ENCODE measurements at places on chromosomes 1 and 21.

- DNase-seq: no peak
These were observed 353.7 kb upstream of the ESRRG start for GRCh38 chr1:217076902-217077301.

- no peak for DNase-seq
These were observed 30.2 kb upstream of the DDX59 start for GRCh38 chr1:200699871-200700270.

DNA sequence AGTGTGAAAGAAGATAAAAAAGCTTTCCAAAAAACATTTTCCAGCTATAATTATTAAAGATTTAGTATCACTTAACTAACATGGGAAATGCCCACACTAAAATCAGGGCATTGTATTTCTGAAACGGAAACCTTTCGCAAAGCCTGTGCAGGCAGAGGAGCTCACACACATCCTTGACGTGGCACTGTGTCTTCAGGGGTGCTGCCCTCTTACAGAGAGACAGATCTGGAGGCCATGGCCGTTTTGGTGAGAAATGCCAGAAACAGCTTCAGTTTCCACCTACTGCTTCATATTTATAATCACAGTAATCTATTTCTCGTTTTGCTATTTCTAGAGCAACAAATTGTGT lies 26.7 kb downstream of the ATP1B1 start:
- DNase-seq: no peak

DNA sequence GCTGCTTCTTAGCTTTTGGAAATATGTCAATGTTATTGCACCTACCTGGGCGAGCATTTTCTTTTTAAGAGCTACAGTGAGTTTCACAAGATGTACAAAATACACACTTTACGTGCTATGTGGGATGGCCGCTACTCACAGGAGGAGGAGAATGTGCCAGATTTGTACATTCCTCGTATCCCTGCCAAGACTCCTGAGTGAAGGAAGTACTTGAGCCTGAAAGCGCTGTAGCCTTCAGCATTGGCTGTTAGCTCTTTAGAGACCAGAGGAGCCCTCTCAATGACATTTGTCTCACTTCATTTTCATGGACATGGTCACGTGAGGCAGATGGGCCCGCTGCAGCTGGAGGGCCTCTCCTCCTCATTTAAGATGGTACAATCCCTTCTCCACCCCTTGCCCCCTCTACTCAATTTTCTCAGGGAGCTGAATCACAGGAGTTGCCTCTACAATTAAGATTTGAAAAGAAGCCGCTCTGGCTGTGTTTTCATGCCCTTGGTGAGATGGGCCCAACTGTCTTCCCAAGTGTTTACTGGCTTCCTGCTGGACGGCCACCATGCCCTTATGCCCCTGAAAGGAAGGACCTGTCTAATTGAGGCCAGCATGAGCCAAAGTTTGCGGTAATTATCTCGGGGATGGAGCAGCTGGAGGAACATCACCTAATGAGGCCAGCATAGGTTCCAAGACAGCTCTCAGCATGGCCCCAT lies 442.6 kb downstream of the PRDM2 start:
- DNase-seq: no peak

DNA sequence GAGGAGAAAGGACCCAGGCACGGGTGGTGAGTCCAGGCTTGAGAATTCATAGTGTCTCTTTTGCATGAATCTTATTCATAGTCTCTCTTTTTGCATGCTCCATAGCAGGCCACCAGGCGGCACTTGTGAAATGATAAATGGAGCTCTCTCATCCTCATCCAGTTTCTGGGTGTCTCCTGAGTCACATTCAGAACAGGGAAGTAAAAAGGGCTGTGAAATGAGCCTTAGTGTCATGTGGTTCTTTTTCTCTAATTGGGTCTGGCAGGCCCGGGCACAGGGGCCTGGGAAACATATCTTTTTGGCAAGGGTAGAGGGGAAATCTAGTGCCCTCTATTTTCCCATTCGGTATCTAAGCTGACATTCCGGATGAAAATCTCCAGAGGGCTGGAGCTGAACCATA lies 19.1 kb upstream of the NCF2 start:
- DNase-seq: no peak
